Chondrocyte (in vitro differentiated cells): ENCODE measurements at places on chromosomes 7 and 10. TPM values are rescaled to one million over a fixed set of nuclear protein-coding genes. Genes with fewer than 3 reads are reported as not detected.
A peak's percentile ranks its signal among the peaks of the same experiment; 100 is the strongest.

GRCh38 chr7:128781126-128781525 is 5.5 kb upstream of the OPN1SW start:
- peaks cover 6% of the 10 kb centered on the region for H3K36me3 ChIP-seq
- no peak overlapping the region for H3K4me3 ChIP-seq
- H3K27ac ChIP-seq: no peak overlapping the region
- DNase-seq: no peak
- no peaks in the 10 kb centered on the region for H3K27me3 ChIP-seq

- DNase-seq: no peak
- H3K27me3 ChIP-seq: no peaks in the 10 kb centered on the region
- no peak overlapping the region for H3K27ac ChIP-seq
- no peak overlapping the region for H3K4me3 ChIP-seq
- no peaks in the 10 kb centered on the region for H3K4me1 ChIP-seq
These were observed 57.3 kb upstream of the APBB1IP start for GRCh38 chr10:26380815-26381214.

DNA sequence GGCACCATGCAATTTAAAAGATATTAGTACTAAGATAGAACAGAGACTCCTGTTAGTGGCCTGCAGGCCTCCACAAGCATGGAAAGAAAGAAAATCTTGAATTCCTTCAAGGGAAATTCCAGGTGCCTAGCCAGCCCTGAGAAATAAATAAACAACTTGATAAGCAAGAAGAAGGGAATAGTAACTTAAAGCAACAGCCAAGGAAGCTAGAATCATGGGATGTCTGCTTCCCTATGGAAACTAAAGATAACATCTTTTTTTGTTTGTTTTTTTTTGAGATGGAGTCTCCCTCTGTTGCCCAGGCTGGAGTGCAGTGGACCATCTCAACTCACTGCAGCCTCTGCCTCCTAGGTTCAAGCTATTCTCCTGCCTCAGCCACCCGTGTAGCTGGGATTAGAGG is 128.6 kb downstream of the SKIDA1 start:
- no peak overlapping the region for H3K4me3 ChIP-seq
- H3K4me1 ChIP-seq: peaks cover 23% of the 10 kb centered on the region
- no peak for DNase-seq
- H3K27ac ChIP-seq: no peak overlapping the region
- no peaks in the 10 kb centered on the region for H3K36me3 ChIP-seq

- no peaks in the 10 kb centered on the region for H3K4me1 ChIP-seq
- H3K27me3 ChIP-seq: no peaks in the 10 kb centered on the region
- DNase-seq: no peak
- H3K4me3 ChIP-seq: no peak overlapping the region
These were observed 580.3 kb upstream of the NRP1 start for GRCh38 chr10:33914746-33915145.

DNA sequence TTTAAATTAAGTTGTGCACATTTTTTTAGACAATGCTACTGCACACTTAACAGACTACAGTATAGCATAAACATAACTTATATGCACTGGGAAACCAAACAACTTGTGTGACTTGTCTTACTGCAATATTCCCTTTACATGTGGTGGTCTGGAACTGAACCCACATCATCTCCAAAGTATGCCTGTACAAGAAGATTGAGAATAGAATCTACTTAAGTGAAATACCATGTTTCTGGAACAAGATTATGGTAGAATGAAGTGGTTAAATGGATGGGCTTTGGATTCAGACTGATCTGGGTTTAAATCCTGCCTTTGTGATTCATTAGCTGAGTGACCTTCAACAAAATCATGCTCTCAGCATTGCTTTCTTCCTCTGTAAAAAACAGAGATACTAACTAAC is 30.7 kb downstream of the CUL2 start:
- peaks cover 21% of the 10 kb centered on the region for H3K4me1 ChIP-seq
- H3K36me3 ChIP-seq: peaks cover 7% of the 10 kb centered on the region
- no peaks in the 10 kb centered on the region for H3K27me3 ChIP-seq
- no peak for DNase-seq
- no peak overlapping the region for H3K4me3 ChIP-seq

GRCh38 chr10:109215291-109216075 is 707.8 kb downstream of the XPNPEP1 start:
- H3K27ac ChIP-seq: no peak overlapping the region
- no peak overlapping the region for H3K4me3 ChIP-seq
- H3K36me3 ChIP-seq: no peaks in the 10 kb centered on the region
- no peaks in the 10 kb centered on the region for H3K4me1 ChIP-seq

GRCh38 chr7:50645186-50645585 is 80.0 kb upstream of the DDC start:
- no peaks in the 10 kb centered on the region for H3K27me3 ChIP-seq
- H3K27ac ChIP-seq: peak overlapping the region; percentile 9
- H3K4me3 ChIP-seq: no peak overlapping the region
- H3K4me1 ChIP-seq: peaks cover 9% of the 10 kb centered on the region

GRCh38 chr10:5493691-5494090 is 5.7 kb downstream of the CALML5 start:
- H3K36me3 ChIP-seq: no peaks in the 10 kb centered on the region
- no peaks in the 10 kb centered on the region for H3K27me3 ChIP-seq
- H3K4me1 ChIP-seq: no peaks in the 10 kb centered on the region
- no peak for DNase-seq
- H3K4me3 ChIP-seq: no peak overlapping the region

GRCh38 chr7:44060948-44061644 is 4.3 kb downstream of the PGAM2 start:
- no peaks in the 10 kb centered on the region for H3K27me3 ChIP-seq
- H3K27ac ChIP-seq: no peak overlapping the region
- peaks cover 40% of the 10 kb centered on the region for H3K36me3 ChIP-seq
- DNase-seq: peak; percentile 58
- H3K4me1 ChIP-seq: peaks cover 17% of the 10 kb centered on the region
- H3K4me3 ChIP-seq: no peak overlapping the region

DNA sequence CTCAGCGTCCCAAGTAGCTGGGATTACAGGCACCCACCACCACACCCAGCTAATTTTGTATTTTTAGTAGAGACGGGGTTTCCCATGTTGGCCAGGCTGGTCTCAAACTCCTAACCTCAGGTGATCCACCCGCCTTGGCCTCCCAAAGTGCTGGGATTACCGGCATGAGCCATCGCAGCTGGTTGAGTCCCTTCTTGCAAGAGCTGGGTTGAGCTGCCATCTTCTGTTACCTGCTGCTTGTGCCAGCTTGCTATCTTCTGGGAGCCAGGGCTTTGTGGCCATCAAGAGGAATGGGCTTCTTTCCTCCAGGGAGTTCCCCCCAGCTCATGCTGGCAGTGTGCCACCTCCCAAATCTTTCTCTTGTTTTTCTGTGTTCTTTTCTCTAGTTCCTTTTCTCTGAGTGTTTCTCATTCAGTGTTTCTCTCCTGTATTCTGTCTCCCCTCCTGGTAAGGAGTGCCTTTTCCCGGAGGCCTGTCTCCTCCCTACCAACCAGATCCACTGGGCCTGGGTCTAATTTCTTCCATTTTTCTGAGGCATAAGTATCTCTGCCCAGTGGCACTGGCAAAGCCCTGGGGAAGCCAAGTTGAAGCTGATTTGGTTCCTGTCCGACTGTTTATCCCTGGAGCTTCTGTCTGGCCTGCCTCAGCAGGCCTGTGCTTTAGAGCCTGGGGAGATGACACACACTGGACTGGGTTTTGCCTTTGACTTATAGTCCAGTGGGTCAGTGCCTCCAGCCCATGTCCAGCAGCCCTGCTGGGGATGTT is 3.7 kb downstream of the DBNL start:
- peaks cover 35% of the 10 kb centered on the region for H3K4me1 ChIP-seq
- H3K36me3 ChIP-seq: peaks cover 15% of the 10 kb centered on the region
- no peak overlapping the region for H3K27ac ChIP-seq
- H3K4me3 ChIP-seq: no peak overlapping the region

GRCh38 chr7:132145466-132145865 is 430.8 kb downstream of the PLXNA4 start:
- H3K36me3 ChIP-seq: peaks cover 2% of the 10 kb centered on the region
- no peak for DNase-seq
- H3K4me1 ChIP-seq: peaks cover 38% of the 10 kb centered on the region
- no peak overlapping the region for H3K4me3 ChIP-seq
- no peaks in the 10 kb centered on the region for H3K27me3 ChIP-seq
- peak overlapping the region; percentile 80 for H3K27ac ChIP-seq

- H3K4me1 ChIP-seq: no peaks in the 10 kb centered on the region
- H3K36me3 ChIP-seq: peaks cover 12% of the 10 kb centered on the region
- DNase-seq: no peak
- H3K27me3 ChIP-seq: no peaks in the 10 kb centered on the region
- H3K4me3 ChIP-seq: no peak overlapping the region
These were observed 19.6 kb downstream of the NUDT1 start for GRCh38 chr7:2261611-2262010.

- no peaks in the 10 kb centered on the region for H3K36me3 ChIP-seq
- no peak overlapping the region for H3K4me3 ChIP-seq
- no peak for DNase-seq
- no peaks in the 10 kb centered on the region for H3K27me3 ChIP-seq
- no peak overlapping the region for H3K27ac ChIP-seq
- peaks cover 3% of the 10 kb centered on the region for H3K4me1 ChIP-seq
These were observed 558.5 kb upstream of the MGMT start for GRCh38 chr10:128908499-128908898.

GRCh38 chr7:94396037-94396431 is 1.3 kb downstream of the COL1A2 start:
- H3K27ac ChIP-seq: peak overlapping the region; percentile 100
- peak overlapping the region; percentile 98 for H3K4me3 ChIP-seq
- no peak for DNase-seq
- H3K36me3 ChIP-seq: peaks cover 51% of the 10 kb centered on the region
- no peaks in the 10 kb centered on the region for H3K27me3 ChIP-seq

GRCh38 chr10:132716691-132717490 is 69.1 kb downstream of the NKX6-2 start:
- H3K36me3 ChIP-seq: peaks cover 6% of the 10 kb centered on the region
- H3K27me3 ChIP-seq: no peaks in the 10 kb centered on the region
- H3K4me1 ChIP-seq: peaks cover 6% of the 10 kb centered on the region
- DNase-seq: peak; percentile 69
- H3K4me3 ChIP-seq: no peak overlapping the region

DNA sequence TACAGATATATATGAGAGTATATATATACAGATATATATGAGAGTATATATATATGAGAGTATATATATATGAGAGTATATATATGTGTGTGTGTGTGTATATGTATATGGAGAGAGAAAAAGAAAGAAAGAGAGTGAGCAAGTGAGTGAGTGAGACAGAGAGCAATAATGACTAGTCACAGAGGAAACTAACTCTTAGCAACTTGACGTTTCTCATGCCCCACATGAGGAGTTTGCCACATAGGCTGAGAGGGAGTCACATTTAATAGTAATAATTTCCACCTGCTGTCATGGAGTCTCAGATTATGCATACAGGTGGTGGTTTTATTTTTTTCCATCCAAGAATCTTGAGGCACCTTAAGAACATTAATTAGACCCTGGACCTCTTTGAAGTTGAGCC is 199.9 kb downstream of the GATA3 start:
- no peak for DNase-seq
- no peak overlapping the region for H3K4me3 ChIP-seq
- no peaks in the 10 kb centered on the region for H3K36me3 ChIP-seq
- H3K27me3 ChIP-seq: no peaks in the 10 kb centered on the region

DNA sequence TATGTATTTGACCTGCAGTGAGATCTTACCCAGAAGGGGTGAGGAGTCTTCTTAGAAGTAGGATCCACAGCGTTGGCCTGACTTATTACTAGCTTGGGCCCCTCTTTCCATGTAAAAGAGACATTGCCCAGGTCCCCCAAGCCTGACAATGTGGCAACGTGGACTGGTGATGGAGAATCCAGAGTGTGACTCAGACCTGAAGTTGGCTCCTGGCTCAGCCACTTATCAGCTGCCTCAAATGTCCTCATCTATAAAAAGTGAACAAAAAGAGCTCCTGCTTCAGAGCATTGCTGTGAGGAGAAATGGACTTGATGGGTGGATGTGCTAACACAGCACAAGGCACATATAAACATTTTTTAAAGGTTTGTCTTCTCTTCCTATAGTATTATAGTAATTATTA is 35.4 kb upstream of the TECTB start:
- DNase-seq: no peak
- H3K4me3 ChIP-seq: no peak overlapping the region
- no peaks in the 10 kb centered on the region for H3K36me3 ChIP-seq
- no peaks in the 10 kb centered on the region for H3K27me3 ChIP-seq

- H3K27ac ChIP-seq: no peak overlapping the region
- no peak for DNase-seq
- peaks cover 14% of the 10 kb centered on the region for H3K4me1 ChIP-seq
- peak overlapping the region; percentile 59 for H3K4me3 ChIP-seq
- H3K36me3 ChIP-seq: peaks cover 1% of the 10 kb centered on the region
These were observed 1.4 kb downstream of the KCNH2 start for GRCh38 chr7:150976529-150977381.

DNA sequence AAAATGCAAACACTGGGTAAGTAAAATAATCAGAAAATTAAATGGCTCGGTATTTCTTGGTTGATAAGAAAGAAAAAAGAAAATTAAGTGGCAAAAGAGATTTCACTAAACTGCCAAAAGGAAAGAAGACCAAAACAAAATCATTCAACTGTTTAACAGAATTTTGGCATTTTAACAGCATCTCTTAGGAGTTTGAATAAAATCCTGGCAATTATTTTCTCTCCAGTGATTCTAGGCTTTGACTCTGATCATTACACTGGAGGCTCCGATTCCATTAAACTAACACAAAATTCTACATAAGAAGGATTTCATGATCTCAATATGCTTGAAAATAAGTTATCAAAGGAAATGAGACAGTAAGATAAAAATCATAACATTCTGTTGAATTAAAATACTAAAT is 62.3 kb downstream of the ARHGAP21 start:
- DNase-seq: no peak
- H3K36me3 ChIP-seq: peaks cover 8% of the 10 kb centered on the region
- no peaks in the 10 kb centered on the region for H3K4me1 ChIP-seq
- H3K27ac ChIP-seq: no peak overlapping the region

DNA sequence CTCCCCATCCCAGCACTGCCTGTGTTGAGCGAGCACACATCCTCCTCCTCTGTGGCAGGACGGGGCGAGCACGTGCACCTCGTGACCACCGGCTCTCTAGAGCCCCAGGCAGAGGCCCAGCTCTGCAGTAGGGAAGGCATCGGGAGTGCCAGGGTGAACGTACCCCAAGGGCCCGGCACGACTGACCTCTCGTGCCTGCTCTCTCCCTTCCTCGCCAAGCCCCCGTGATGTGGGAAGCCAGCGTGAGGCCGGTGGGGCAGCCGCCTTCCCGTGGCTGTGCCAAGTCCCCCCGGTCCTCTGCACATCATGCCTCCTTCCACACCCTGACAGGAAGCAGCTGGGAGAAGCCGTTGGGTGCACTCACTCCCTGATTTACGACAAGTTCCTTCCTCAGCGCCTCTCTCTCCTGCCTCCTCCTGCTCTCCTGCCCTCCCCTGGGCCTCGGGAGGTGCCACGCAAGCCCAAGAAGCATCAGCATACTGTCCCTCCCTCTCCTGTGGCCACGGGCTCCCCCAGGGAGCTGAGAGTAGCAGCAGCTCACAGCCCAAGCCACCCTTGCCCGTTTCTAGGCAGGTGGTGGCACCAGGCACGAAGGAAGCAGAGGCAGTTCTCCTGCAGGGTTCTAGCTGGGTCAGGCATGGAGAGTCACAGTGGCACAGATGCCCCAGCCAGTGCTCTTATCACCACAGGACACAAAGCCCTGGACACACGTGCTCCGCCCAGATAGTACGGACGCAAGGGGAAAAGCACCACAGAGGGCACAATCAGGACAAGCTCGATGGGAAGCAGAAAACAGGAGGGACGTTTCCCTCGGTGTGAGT is 47.0 kb downstream of the AMZ1 start:
- no peak overlapping the region for H3K27ac ChIP-seq
- H3K4me3 ChIP-seq: no peak overlapping the region
- peak; percentile 87 for DNase-seq
- H3K27me3 ChIP-seq: no peaks in the 10 kb centered on the region
- peaks cover 30% of the 10 kb centered on the region for H3K4me1 ChIP-seq
- H3K36me3 ChIP-seq: peaks cover 23% of the 10 kb centered on the region

Gene MYPN
- total RNA-seq: 0.08 to 1.5 TPM (median 0.10 TPM) in 3 replicates

Gene OPN1SW
- total RNA-seq: not detected in 3 replicates

Gene PTCD1
- total RNA-seq: 4.4 to 5.8 TPM (median 5.4 TPM) in 3 replicates

Gene SLC26A5
- total RNA-seq: not detected in 3 replicates

Gene ANKRD2
- 0.46 to 0.60 TPM (median 0.54 TPM) in 3 replicates for total RNA-seq

Gene RPEL1
- total RNA-seq: not detected in 3 replicates

Gene LIPJ
- total RNA-seq: not detected in 3 replicates
